Activated CD4-positive, CD25-positive, alpha-beta regulatory T cell (primary cell): ENCODE measurements at places on chromosomes 4 and X.

DNA sequence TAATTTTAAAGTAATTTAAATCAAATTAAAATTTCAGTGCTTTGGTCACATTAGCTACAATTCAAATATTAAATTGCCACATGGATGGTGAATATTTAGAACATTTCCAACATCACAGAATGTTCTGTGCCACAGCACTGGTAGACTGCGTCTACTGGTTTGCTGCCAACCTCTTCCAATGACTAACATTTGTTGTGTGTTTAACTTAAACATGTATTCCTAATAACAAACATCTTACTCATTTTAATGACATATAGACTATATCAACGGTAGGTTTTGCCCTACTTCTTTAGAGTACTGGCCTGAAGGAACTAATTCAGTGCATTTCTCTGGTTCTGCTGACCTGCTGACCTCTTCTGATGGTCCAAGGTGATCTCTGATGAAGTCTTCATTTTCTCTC lies 157.6 kb downstream of the DCK start:
- no peak for DNase-seq

DNA sequence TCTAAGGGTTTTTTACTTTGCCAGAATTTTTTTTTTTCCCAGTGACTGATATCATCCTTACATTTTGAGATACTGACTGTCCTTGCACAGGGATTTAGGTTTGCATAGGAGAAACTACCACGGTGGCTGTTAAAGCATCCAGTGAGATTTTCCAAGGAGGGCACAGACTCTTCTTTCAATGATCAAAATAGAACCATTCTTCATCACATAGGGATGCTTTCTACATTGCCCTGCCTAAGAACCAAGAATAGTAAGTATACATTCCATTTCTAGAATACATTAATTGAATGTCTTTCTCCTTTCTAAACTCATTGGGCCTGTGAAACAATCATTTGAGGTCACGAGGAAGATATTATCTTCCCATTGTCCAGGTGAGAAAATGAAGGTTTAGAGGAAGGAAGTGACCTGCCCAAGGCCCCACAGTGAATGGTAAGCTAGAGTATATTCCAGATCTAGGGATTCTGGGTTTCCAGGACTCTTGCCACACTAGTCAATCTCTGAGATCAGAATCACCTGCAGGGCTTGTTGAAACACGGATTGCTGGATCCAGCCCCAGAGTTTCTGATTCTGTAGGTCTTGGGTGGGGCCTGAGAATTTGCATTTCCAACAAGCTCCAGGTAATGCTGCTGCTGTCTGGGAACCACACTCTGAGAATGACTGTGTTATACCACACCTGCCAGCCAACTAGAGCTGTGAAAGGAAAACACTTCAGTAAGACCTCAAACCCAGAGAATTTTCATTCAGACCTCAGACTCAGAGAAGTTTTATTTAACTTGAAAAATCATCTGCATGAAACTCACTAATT lies 17.7 kb upstream of the TMEM154 start:
- no peak for DNase-seq

GRCh38 chrX:80799584-80799983 lies 10.1 kb downstream of the BRWD3 start:
- DNase-seq, result no peak

GRCh38 chr4:189615217-189615663 lies 325.4 kb upstream of the FRG1 start:
- no peak for DNase-seq

GRCh38 chrX:150886381-150886780 lies 12.1 kb downstream of the CD99L2 start:
- DNase-seq, result no peak

DNA sequence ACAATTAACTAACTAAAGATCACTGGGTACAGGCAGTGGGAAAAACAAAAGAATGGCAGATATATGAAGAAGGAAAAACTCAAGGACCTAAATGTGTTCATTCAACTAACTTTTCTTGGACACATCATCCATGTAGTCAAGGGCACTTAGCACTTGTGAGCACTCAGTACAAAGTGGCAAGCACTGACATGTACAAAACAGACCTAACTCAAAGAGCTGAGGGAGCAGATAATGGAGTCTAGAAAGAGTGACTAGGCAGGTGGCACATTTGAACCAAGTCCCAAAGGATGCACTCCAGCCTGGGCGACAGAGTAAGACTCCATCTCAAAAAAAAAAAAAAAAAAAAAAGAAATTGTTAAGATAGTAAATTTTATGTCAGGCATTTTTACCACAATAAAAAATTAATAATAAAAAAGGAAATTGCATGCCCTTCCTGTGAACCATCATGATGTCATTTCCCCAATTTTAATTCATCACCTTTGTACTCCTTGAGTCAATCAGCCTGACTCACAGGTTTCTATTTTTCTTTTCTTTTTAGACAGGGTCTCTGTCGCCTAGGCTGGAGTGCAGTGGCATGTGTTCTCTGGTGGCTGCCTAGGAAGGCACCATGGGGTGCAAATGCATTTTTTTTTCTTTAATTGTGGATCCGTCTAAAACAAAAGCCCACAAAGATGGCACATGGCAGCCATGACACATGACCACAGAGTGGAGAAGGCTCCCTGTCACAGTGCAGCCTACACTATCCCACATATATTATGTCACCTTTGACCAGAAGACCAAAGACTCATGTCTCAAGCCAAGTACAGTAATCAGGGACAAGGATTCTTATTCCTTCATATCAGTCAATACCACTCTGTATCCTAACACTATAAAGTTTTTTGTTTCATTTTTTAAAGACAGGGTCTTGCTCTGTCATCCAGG lies 91.9 kb downstream of the CHST7 start:
- DNase-seq, result no peak

DNA sequence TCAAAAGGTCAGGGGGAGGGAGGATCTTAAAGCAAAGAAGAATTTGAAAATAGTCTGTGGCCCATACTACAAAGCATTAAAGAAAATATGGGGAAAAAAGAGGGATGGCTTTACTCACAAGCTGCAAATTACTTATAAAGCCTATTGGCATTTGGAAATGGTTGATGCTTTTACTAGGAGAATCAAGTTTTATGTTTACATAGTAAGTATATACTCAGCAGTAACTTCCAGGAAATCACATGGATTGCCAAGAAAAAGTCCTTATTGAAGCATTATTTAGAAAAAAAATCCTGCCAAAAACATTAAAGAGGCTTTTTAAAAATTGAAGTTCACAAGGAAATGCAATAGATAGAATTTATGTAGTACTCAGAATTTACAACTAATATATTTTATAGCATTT lies 8.4 kb upstream of the SH3RF1 start:
- DNase-seq, result no peak

- DNase-seq, result no peak
Measured at GRCh38 chr4:145423017-145423708, 58.5 kb upstream of the SMAD1 start.

- DNase-seq, result no peak
Measured at GRCh38 chr4:57369446-57369845, 259.3 kb upstream of the IGFBP7 start.

- DNase-seq, result no peak
Measured at GRCh38 chr4:2412534-2412884, 5.9 kb downstream of the ZFYVE28 start.

- DNase-seq, result no peak
Measured at GRCh38 chrX:56782352-56782751, 53.3 kb downstream of the NBDY start.

DNA sequence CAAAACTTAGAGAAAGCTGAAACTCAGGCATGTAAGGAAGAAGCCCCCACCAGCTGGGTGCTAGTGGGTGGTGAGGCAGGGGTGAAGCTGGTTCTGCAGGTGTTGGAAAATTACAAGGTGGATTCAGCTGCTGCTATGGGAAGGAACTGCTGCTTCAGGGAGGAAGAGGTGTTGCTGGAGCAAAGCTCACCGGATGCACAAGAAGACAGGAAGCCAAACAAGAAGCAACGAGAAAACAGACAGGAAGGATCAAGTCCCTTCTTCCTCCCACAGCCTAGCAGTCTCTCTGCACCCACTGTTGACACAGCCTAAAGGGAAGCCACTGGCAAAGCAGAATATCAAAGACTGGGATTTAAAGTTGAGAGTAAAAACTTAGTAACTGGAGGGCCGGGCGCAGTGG lies 100.2 kb upstream of the JADE1 start:
- DNase-seq, result no peak

GRCh38 chr4:140743194-140743931 lies 12.8 kb downstream of the TBC1D9 start:
- no peak for DNase-seq

GRCh38 chrX:19462231-19462630 lies 53.1 kb downstream of the MAP3K15 start:
- no peak for DNase-seq

GRCh38 chrX:11172415-11172814 lies 61.3 kb downstream of the HCCS start:
- no peak for DNase-seq

DNA sequence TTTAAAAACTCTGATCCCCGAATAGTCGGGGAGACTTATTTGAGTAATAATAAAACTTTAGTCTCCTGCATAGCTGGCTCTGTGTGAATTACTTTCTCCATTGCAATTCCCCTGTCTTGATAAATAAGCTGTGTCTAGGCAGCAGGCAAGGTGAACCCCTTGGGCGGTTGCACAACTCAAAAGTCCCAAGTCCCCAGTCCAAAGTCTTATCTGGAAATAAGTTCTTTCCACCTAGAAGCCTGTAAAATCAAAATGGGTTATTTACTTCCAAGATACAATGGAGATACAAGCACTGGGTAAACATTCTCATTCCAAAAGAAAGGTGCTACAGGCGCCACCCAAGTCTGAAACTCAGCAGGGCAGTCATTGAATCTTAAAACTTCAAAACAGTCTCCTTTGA lies 10.1 kb upstream of the PNMA5 start:
- no peak for DNase-seq

GRCh38 chrX:152989292-152989658 lies 4.6 kb downstream of the PNMA5 start:
- no peak for DNase-seq

DNA sequence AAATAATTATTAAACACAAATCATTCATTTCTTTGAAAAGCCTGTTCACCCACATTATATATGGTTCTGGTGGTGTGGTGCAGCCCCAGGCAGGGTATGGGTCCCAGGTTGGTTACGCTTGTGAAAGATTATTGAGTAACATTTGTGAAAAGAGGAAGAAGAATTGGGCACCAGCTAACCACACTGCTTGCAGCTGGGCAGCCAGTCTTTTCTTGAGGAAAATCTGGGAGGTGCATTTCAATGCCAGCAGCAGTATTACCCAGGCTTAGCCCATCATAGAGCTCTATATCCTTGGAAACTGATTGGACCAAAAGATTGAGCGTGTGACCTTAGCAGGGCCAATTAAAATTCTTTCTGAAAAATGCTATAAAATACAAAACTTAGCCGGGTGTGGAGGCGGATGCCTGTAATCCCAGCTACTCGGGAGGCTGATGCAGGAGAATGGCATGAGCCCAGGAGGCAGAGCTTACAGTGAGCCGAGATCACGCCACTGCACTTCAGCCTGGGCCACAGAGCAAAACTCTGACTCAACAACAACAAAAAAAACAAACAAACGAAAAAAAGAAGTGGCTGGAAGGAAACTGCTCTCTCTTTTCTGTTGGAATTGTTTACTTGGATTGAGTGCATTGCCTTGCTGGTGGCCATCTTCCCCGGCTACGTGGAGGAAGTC lies 9.7 kb upstream of the PLAC8 start:
- DNase-seq, result no peak

DNA sequence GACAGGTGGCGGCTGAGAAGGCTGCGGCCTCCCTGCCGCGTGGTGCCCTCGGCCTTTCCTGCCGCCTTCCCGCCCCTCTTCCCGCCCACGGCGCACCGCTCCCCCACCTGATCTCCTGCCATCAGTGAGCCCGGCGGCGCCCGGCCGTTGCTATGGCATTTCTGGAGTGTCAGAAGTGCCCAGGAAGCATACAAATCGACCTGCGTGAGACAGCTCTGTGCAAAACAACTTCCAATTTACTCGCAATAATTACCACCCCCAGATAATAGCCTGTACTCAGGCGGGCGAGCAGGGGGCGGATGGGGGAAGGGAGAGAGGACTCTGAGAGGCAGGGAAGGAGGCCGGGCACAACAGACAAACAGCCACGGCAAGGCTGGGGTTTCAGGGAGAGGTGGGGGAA lies 16.6 kb upstream of the ERCC6L start:
- no peak for DNase-seq

- peak; percentile 56 for DNase-seq
Measured at GRCh38 chrX:71111141-71111843, at the start of gene IL2RG. IL2RG (minus strand) TSS chrX:71111577; CDS start chrX:71111539, 38 bp downstream.

- peak; percentile 37 for DNase-seq
Measured at GRCh38 chr4:181143250-181143854, 1099.8 kb upstream of the TENM3 start.
